ENCODE measurements at places on chromosomes 16 and 17. TPM values are rescaled to one million over a fixed set of nuclear protein-coding genes. Genes with fewer than 3 reads are reported as not detected.

DNA sequence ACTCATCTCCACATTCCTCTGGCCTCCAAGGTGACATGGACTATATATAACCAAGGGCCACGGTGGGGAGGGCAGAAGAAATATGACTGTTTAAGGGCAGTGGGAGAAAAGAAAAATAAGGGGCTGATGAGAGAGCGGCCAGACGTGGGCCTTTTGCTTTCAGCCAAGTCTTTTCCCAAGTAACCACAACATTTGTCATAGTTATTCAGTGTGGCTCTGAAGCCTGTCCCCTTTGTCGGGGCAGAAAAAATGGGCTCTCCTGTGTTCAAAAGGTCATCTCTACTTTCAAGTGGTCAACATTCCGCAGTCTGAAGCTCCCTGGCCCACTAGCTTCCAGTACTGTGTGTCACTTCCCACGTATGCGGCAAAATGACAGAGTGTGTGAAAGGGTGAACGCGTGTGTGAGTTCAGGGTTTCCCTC, 245.4 kb downstream of the NTN1 start:
- peaks cover 6% of the 10 kb centered on the region for H3K36me3 ChIP-seq
- no peaks in the 10 kb centered on the region for H3K27me3 ChIP-seq
- H3K27ac ChIP-seq, result no peak overlapping the region
- no peak for DNase-seq

GRCh38 chr16:17469011-17469740, 1.6 kb downstream of the XYLT1 start:
- peaks cover 46% of the 10 kb centered on the region for H3K4me1 ChIP-seq
- peaks cover 2% of the 10 kb centered on the region for H3K36me3 ChIP-seq
- no peak for DNase-seq
- peak overlapping the region; percentile 81 for H3K4me3 ChIP-seq
- no peaks in the 10 kb centered on the region for H3K27me3 ChIP-seq
- peak overlapping the region; percentile 2 for H3K27ac ChIP-seq

- H3K27ac ChIP-seq, result no peak overlapping the region
- H3K4me3 ChIP-seq, result no peak overlapping the region
- no peak for DNase-seq
- H3K36me3 ChIP-seq, result peaks cover 30% of the 10 kb centered on the region
Observed at GRCh38 chr16:24135624-24136565, 120.2 kb upstream of the CACNG3 start.

GRCh38 chr17:81389585-81389984, 5.7 kb upstream of the BAHCC1 start:
- no peaks in the 10 kb centered on the region for H3K36me3 ChIP-seq
- H3K27ac ChIP-seq, result no peak overlapping the region
- no peak for DNase-seq
- H3K27me3 ChIP-seq, result peaks cover 77% of the 10 kb centered on the region

- H3K4me1 ChIP-seq, result no peaks in the 10 kb centered on the region
- H3K27me3 ChIP-seq, result no peaks in the 10 kb centered on the region
- H3K27ac ChIP-seq, result no peak overlapping the region
- no peak overlapping the region for H3K4me3 ChIP-seq
- no peaks in the 10 kb centered on the region for H3K36me3 ChIP-seq
- no peak for DNase-seq
Observed at GRCh38 chr17:83185023-83186002, 105.9 kb downstream of the METRNL start.

DNA sequence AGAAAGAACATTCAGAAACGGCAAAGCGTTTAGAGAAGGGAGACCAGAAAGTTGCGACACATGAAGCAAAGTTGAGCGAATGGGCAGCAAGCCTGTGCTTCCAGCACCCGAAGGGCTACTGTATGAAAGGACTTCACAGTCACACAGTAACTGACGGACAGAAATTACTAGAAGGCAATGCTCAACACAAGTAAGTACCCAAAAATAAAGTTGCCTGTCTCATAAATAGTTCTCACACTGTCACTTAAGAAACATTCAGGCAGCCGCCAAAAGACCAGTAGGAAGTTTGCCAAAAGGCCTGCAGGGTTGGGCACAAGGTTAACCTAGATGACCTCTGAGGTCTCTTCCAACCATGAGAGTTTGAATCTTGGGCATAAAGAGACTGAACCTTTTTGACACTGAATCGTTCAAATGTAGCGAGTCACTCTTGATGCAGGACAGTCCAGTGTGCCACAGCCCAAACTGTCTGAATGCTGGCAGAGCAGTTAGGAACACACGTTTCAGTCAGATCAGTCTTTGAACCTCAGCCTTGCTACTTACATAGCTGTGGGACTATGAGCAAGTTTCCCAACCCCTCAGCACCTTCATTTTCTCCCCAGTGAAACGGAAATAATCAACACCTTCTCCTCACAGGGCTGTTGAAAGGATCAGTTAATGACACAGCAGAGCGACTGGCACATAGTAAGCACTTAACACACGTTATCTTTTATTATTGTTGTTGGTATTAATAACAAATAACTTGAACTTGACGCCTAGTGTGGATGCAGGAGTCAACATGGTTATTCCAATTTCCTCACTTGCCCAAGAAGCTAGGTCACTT, 10.4 kb downstream of the NCBP3 start:
- peaks cover 7% of the 10 kb centered on the region for H3K36me3 ChIP-seq
- no peaks in the 10 kb centered on the region for H3K27me3 ChIP-seq
- no peak for DNase-seq

DNA sequence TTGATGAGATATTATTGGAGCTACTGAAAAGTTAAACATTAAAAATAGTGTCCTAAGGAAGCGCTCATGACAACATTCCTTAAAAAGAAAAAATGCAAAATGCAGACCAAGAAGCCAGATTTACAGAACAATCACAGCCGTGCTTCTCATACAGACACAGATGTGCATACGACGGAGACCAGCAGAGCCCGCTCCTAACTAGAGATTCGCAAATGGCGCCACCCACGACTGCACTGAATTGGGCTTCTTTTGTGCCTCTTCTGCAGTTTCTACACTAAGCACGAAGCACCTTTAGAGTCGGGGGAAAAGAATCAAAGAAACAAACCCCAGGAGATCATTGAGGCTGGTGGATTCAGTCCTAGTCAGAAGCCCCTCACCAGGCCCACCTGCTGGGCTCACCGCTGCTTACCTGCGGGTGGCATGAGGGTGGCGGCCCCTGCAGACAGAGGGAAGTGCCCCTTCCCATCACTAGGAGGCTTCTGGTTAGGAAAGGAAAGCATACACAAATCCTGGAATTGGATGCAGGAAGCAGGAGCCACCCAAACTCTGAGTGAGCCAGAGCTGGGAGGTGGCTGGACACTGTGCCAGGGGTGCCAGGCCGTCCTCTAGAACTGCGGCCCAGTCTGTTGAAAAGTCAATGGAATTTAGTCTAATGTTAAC, 64.9 kb upstream of the CHMP6 start:
- peaks cover 15% of the 10 kb centered on the region for H3K36me3 ChIP-seq
- no peaks in the 10 kb centered on the region for H3K27me3 ChIP-seq
- no peak overlapping the region for H3K4me3 ChIP-seq
- no peaks in the 10 kb centered on the region for H3K4me1 ChIP-seq
- no peak for DNase-seq
- H3K27ac ChIP-seq, result no peak overlapping the region

- H3K4me1 ChIP-seq, result peaks cover 5% of the 10 kb centered on the region
- no peaks in the 10 kb centered on the region for H3K36me3 ChIP-seq
- H3K27me3 ChIP-seq, result peaks cover 22% of the 10 kb centered on the region
- no peak overlapping the region for H3K4me3 ChIP-seq
- no peak overlapping the region for H3K27ac ChIP-seq
Observed at GRCh38 chr16:77330332-77331042, 104.3 kb downstream of the ADAMTS18 start.

- no peak overlapping the region for H3K4me3 ChIP-seq
- no peaks in the 10 kb centered on the region for H3K36me3 ChIP-seq
- DNase-seq, result no peak
- H3K27ac ChIP-seq, result no peak overlapping the region
- H3K4me1 ChIP-seq, result no peaks in the 10 kb centered on the region
- peaks cover 25% of the 10 kb centered on the region for H3K27me3 ChIP-seq
Observed at GRCh38 chr16:78065319-78065718, 34.1 kb upstream of the WWOX start.

DNA sequence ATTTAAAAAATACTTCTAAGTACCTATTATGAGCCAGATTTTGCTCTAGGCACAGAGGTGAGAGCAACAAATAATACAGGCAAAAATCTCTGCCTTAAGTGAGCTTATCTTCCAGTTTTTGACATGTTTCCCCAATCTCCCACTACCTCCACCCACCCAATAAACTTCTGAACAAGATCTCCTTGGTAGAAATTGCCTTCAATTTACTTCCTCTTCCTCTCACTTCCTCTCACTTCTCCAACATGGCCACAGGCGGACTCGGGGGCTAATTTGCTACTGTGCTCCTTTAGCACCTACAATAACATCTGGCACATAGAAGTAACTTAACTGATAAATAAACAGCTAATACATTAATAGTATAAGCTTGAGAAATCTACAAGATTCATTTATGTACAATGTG, 82.6 kb downstream of the CACNG1 start:
- H3K36me3 ChIP-seq, result peaks cover 25% of the 10 kb centered on the region
- no peak overlapping the region for H3K27ac ChIP-seq
- H3K4me3 ChIP-seq, result no peak overlapping the region

GRCh38 chr17:42980274-42980765, at the start of gene RUNDC1:
Gene RUNDC1 (plus strand): TSS chr17:42980565. CDS start chr17:42980577, 12 bp downstream.
- H3K36me3 ChIP-seq, result peaks cover 17% of the 10 kb centered on the region
- peak within 1 kb of the TSS; percentile 97 for H3K4me3 ChIP-seq
- DNase-seq, result peak; percentile 91
- no peaks in the 10 kb centered on the region for H3K27me3 ChIP-seq
- peak within 1 kb of the TSS; percentile 94 for H3K27ac ChIP-seq
- H3K4me1 ChIP-seq, result peaks cover 24% of the 10 kb centered on the region

DNA sequence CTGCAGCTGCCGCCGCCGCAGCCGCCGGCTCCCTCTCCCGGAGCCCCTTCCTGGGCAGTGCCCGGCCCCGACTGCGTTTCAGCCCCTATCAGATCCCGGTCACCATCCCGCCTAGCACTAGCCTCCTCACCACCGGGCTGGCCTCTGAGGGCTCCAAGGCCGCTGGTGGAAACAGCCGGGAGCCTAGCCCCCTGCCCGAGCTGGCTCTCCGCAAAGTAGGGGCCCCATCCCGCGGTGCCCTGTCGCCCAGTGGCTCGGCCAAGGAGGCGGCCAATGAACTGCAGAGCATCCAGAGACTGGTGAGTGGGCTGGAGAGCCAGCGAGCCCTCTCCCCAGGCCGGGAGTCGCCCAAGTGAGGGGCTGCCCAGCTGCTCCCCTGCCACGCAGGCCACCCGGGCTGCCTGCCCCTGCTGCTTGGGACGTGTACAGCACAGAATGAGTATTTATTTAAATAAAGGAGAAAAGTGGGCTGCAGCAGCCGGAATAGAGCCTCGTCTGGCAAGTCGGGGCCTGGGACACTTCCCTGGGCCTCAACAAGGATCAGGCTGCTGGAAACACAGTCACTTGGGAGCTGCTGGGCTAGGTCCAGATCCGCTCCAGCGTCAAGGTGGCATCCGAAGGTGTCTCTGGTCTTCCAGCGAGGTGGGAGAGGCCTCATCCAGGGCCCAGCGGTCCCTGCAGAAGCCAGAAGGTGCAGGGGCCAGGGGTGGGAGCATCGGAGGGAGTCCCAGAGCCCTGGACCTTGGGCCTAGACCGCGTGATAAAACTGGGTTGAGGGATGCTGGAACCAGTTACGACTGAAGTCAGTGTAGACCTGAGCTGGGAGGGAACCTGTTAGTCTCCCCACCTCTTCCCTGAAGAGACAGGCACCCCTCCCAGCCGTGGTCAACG, 8.8 kb downstream of the TBX2 start:
- no peak for DNase-seq
- no peak overlapping the region for H3K27ac ChIP-seq
- peaks cover 71% of the 10 kb centered on the region for H3K27me3 ChIP-seq
- H3K4me3 ChIP-seq, result peak overlapping the region; percentile 25
- no peaks in the 10 kb centered on the region for H3K36me3 ChIP-seq
- H3K4me1 ChIP-seq, result peaks cover 17% of the 10 kb centered on the region

GRCh38 chr17:48542698-48543106, 2.2 kb downstream of the HOXB2 start:
- H3K27me3 ChIP-seq, result peaks cover 17% of the 10 kb centered on the region
- H3K4me1 ChIP-seq, result peaks cover 42% of the 10 kb centered on the region
- H3K27ac ChIP-seq, result peak overlapping the region; percentile 89
- H3K4me3 ChIP-seq, result peak overlapping the region; percentile 92
- DNase-seq, result no peak

- no peak for DNase-seq
- no peak overlapping the region for H3K4me3 ChIP-seq
- no peaks in the 10 kb centered on the region for H3K27me3 ChIP-seq
- no peaks in the 10 kb centered on the region for H3K36me3 ChIP-seq
Observed at GRCh38 chr17:40459636-40460603, 16.7 kb downstream of the IGFBP4 start.

- peaks cover 9% of the 10 kb centered on the region for H3K36me3 ChIP-seq
- peaks cover 23% of the 10 kb centered on the region for H3K4me1 ChIP-seq
- no peak for DNase-seq
- no peak overlapping the region for H3K4me3 ChIP-seq
Observed at GRCh38 chr16:606656-607307, 16.9 kb downstream of the RAB40C start.

ERN2 gene
- not detected for total RNA-seq

PABPN1L gene
- not detected for total RNA-seq

HOXB13 gene
- total RNA-seq, result not detected

CCL17 gene
- total RNA-seq, result not detected

MPP3 gene
- 1.1 TPM for total RNA-seq

STX4 gene
- 32.4 TPM for total RNA-seq

LDAF1 gene
- 5.9 TPM for total RNA-seq

TEDC2 gene
- 26.5 TPM for total RNA-seq

ESRP2 gene
- 1.2 TPM for total RNA-seq

PIK3R5 gene
- 32.6 TPM for total RNA-seq
